ENCODE measurements at places on chromosomes 11 and 22.

GRCh38 chr11:109993786-109994185, 99.4 kb upstream of the ZC3H12C start:
- no peak overlapping the region for H3K4me3 ChIP-seq
- no peaks in the 10 kb centered on the region for H3K36me3 ChIP-seq
- no peak overlapping the region for H3K27ac ChIP-seq
- H3K27me3 ChIP-seq, result no peaks in the 10 kb centered on the region
- DNase-seq, result no peak

- DNase-seq, result no peak
- peaks cover 2% of the 10 kb centered on the region for H3K36me3 ChIP-seq
- no peaks in the 10 kb centered on the region for H3K27me3 ChIP-seq
Observed at GRCh38 chr11:77444261-77444660, 29.6 kb downstream of the PAK1 start.

DNA sequence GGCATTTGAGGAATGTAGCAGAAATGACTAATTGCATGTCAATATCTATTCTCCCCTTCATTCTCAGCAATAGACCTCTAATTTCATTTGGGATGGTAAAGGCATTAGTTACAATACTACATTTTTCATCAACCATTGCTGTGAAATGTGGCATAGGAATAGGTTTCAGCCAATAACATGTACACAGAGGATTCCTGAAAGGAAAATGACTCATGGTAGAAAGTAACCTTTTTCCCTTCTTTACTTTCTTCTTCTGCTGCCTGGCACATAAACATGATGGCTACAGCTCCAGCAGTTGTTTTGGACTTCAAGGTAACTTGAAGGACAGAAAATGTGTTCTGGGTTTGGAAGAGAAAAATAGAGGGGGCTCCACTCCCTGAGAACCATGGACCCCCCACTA, 231.8 kb upstream of the CTSC start:
- H3K4me1 ChIP-seq, result no peaks in the 10 kb centered on the region
- no peak overlapping the region for H3K4me3 ChIP-seq
- no peak overlapping the region for H3K27ac ChIP-seq
- no peaks in the 10 kb centered on the region for H3K27me3 ChIP-seq
- H3K36me3 ChIP-seq, result no peaks in the 10 kb centered on the region

DNA sequence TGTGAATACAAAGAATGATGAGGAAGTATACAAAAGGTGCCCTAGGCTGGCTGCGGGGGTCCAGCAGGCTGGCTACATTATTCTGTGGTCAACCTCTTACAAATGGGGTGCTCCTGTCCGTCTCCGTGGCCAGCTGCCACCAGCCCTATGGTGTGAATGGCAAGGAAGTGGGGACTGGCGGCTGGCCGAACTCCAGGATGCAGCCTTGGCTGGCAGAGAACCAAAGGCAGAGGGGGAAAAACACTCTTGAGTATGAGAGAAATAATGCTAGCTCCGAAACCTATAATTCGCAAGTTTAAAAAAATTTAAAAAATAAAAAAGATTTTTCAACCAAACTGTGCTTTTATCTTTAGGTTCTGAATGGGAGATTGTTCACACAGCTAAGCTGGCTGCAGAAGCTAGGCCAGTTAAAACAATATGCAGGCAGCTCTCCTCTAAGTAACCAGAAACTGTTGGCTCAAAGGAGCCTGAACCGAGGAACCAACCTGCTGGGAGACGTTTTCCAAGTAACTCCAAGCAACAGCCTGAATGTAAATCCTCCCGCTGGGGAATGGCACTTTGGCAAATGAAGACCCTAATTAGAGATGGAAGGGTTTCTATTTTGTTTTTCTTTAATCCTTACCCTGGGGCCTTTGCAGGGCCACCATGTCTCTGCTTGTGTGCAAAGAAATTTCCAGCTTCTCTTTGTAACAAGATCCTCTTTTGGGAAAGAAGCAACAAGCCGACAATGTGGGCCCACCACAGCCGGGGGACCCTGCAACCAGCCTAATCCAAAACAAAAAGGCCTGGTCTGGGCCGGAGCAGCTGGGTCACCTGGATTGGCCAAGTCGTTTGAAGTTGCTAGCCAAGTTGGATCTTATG, 50.2 kb downstream of the C22orf31 start:
- no peaks in the 10 kb centered on the region for H3K27me3 ChIP-seq
- H3K36me3 ChIP-seq, result no peaks in the 10 kb centered on the region
- peaks cover 24% of the 10 kb centered on the region for H3K4me1 ChIP-seq

- peaks cover 5% of the 10 kb centered on the region for H3K27me3 ChIP-seq
- peaks cover 13% of the 10 kb centered on the region for H3K4me1 ChIP-seq
- no peaks in the 10 kb centered on the region for H3K36me3 ChIP-seq
- H3K27ac ChIP-seq, result no peak overlapping the region
- no peak for DNase-seq
- H3K4me3 ChIP-seq, result no peak overlapping the region
Observed at GRCh38 chr11:109785714-109786113, 307.5 kb upstream of the ZC3H12C start.

DNA sequence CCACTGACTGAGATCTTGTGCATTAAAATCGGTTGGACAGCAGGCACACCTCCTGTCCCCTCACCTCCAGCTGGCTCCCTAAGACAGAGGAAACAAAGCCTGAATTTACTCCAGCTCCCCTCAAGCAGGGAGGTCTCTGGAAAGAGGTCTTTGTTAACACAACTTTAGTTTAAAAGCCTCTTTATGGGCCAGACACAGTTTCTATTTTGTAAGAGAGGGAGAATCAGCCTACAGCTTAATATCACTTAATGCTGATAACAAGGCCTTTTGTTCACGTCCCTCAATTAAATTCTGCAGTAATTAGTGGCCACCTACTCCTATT, 36.3 kb downstream of the PLEKHA7 start:
- H3K4me1 ChIP-seq, result peaks cover 66% of the 10 kb centered on the region
- no peaks in the 10 kb centered on the region for H3K27me3 ChIP-seq
- H3K27ac ChIP-seq, result peak overlapping the region; percentile 60

DNA sequence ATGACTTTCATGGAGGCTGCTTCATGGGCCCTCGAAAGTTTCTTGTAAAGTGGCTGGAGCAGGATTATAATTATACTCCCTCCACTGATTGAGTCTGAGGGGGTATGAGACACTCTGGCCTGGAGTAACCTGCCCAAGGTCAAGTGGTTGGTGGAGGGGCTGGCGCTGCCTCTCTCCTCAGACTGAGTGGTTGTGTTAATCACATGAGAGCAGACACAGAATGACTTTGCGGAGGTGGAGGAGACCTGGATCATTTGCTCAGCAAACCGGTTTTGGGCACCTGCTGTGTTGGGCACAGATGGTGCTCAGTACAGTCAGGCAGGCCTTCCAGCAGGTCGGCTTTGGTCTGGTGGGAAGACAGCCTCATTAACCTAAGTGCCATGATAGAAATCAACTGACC, 11.8 kb downstream of the BCR start:
- no peaks in the 10 kb centered on the region for H3K27me3 ChIP-seq
- H3K36me3 ChIP-seq, result peaks cover 11% of the 10 kb centered on the region
- no peak overlapping the region for H3K27ac ChIP-seq
- DNase-seq, result no peak

DNA sequence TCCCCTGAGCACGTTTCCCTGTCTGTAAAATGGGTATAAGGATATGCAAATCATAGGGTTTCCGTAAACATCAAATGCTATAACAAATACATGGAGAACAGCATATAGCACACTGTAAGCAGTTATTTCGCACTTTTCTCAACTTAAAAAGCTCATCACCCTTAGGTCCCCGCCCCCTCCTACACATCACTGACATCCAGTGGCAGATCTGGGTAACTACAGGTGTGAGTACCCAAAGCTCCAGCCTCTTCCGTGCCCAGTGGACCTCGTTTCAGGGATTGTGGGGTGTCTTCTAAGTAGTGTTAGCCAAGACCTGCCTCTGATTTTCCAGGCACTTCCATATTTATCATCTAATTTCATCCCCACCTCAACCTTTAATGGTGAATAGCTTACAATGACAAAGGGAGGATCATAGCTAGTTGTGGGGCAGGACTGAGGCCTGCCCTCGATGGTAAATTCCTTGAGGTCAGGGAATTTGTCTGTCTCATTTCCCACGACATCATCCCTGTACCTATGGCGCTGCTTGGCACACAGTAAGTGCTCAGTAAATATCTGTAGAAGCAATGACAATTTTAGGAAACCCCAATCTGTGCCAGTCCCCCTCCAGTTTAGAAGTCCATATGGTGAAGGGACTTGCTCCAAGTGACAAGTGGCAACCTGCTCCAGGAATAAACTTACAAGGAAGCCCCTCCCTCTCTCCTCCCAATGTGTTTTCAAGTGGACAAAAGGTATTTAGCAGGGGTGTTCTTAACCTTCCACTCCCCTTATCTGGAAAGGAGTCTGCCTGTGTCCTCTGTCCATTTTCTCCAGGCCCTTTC, 340.5 kb downstream of the TENM4 start:
- H3K4me1 ChIP-seq, result peaks cover 8% of the 10 kb centered on the region
- no peak overlapping the region for H3K4me3 ChIP-seq
- H3K36me3 ChIP-seq, result no peaks in the 10 kb centered on the region
- no peaks in the 10 kb centered on the region for H3K27me3 ChIP-seq

- H3K4me1 ChIP-seq, result peaks cover 8% of the 10 kb centered on the region
- no peaks in the 10 kb centered on the region for H3K27me3 ChIP-seq
- no peak overlapping the region for H3K4me3 ChIP-seq
- H3K27ac ChIP-seq, result no peak overlapping the region
- no peak for DNase-seq
- H3K36me3 ChIP-seq, result peaks cover 24% of the 10 kb centered on the region
Observed at GRCh38 chr22:38628444-38628843, 27.7 kb downstream of the FAM227A start.

DNA sequence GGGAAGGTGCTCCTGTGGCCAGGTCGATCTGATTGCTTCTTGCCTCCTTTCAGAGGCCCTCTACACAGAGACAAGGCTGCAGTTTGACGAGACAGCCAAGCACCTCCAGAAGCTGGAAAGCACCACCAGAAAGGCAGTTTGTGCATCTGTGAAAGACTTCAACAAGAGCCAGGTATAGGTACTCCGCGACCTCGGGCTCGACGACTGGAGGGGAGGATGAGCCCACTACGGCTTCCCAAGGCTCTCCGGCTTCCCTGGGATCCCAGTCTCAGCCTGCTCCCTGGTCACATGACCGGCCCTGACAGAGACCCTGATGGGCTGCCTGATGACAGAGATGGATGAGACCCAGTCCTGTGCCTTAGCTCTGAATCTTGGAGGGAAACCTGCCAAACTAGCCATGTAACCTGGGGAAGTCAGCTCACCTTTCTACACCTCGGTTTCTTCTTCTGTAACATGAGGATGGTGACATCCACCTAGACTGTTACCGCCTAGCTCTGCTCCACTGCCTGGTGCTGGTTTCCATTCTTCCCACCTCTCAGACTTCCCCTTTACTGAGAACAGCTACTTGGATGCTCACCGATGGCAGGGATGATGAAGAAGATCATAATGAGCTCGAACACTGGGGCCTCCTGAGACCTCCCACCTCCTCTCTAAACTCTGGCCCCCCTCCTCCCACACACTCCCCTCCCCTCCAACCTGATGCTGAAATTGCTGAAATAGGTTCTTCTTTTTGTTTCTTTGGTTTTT, 8.9 kb downstream of the RIBC2 start:
- H3K4me3 ChIP-seq, result no peak overlapping the region
- H3K36me3 ChIP-seq, result peaks cover 23% of the 10 kb centered on the region
- no peak for DNase-seq
- H3K4me1 ChIP-seq, result no peaks in the 10 kb centered on the region
- H3K27ac ChIP-seq, result no peak overlapping the region
- H3K27me3 ChIP-seq, result no peaks in the 10 kb centered on the region

- DNase-seq, result no peak
- H3K4me1 ChIP-seq, result peaks cover 5% of the 10 kb centered on the region
- no peak overlapping the region for H3K4me3 ChIP-seq
- H3K27me3 ChIP-seq, result no peaks in the 10 kb centered on the region
- no peak overlapping the region for H3K27ac ChIP-seq
Observed at GRCh38 chr11:82539669-82540068, 194.0 kb downstream of the FAM181B start.

- no peak for DNase-seq
- peaks cover 3% of the 10 kb centered on the region for H3K4me1 ChIP-seq
- H3K4me3 ChIP-seq, result no peak overlapping the region
- H3K27ac ChIP-seq, result no peak overlapping the region
Observed at GRCh38 chr11:2553886-2554285, 109.1 kb downstream of the KCNQ1 start.

GRCh38 chr11:19805376-19805775, 92.7 kb downstream of the NAV2 start:
- peaks cover 38% of the 10 kb centered on the region for H3K4me1 ChIP-seq
- no peak overlapping the region for H3K4me3 ChIP-seq
- H3K27me3 ChIP-seq, result no peaks in the 10 kb centered on the region
- no peak overlapping the region for H3K27ac ChIP-seq
- H3K36me3 ChIP-seq, result no peaks in the 10 kb centered on the region
- DNase-seq, result no peak

DNA sequence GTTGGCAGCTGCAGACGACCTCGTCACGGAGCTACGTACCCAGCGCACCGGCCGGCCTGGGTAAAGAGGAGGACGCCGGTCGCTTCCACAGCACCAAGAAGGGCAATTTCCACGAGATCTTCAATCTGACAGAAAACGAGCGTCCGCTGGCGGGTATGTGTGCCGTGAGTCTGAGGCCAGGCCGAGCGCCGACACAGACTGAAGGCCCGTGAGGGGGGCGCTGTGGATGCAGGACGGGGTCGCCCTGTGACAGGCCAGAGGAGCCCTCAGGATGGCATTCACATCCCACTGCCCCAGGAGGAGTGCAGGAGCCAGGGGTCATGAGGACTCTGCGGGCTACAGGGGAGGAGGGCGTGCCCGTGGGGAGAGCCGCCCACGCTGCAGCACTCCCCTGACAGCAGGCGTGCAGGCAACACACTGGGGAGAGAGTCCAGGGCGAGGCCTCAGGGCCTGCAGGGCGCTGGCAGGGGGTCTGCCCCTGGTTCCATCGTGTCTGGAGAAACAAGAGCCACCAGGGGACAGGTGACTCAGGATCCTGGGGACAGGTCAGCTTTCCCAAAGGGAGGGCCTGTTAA, 53.6 kb downstream of the GRAMD4 start:
- DNase-seq, result no peak
- H3K27ac ChIP-seq, result no peak overlapping the region

GRCh38 chr11:44622190-44622650, 56.8 kb downstream of the CD82 start:
- H3K4me1 ChIP-seq, result peaks cover 2% of the 10 kb centered on the region
- H3K27ac ChIP-seq, result no peak overlapping the region
- H3K4me3 ChIP-seq, result no peak overlapping the region
- peak; percentile 6 for DNase-seq

GRCh38 chr11:74238243-74238642, 67.2 kb downstream of the PPME1 start:
- no peak for DNase-seq
- H3K4me1 ChIP-seq, result no peaks in the 10 kb centered on the region
- H3K4me3 ChIP-seq, result no peak overlapping the region

DNA sequence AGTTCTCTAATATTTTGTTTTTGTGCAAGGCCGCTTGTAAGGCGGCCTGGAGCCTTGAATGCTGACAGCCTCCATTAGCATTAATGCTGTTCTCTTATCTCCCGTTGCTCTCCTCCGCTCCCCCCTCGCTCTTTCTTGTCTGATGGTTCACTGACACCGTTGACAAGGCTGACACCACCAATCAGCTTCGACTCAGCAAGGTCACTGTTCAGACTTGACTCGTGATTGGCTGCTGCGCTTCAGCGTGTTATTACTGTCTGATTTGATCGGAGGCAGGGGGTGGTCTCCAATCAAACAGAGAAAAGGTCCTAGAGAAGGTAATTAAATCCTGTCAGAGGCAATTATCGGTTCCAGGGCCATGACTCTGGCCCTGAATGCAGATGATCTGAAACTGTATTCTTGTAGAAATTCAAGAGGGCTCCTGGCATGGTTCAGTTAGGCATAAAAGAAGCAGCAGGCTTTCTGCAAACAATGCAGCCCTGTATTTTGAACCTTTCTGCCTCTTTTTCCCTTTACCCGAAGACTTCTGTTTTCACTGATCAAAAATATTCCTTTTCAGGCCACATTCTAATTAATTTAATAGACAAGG, 49.3 kb upstream of the MPPED2 start:
- H3K36me3 ChIP-seq, result no peaks in the 10 kb centered on the region
- no peaks in the 10 kb centered on the region for H3K27me3 ChIP-seq
- peak; percentile 11 for DNase-seq
- no peak overlapping the region for H3K27ac ChIP-seq
- H3K4me1 ChIP-seq, result peaks cover 17% of the 10 kb centered on the region
